Stimulated activated CD4-positive, alpha-beta T cell treated with anti-CD3 and anti-CD28 coated beads, Interleukin-1b, Interleukin-23, amount 100 ng/mL, for 1 hour (primary cell): ENCODE measurements at places on chromosomes 12 and 14.

GRCh38 chr12:120180975-120181374 lies 13.5 kb downstream of the GCN1 start:
- no peak for DNase-seq

GRCh38 chr14:46399049-46399448 lies 252.5 kb downstream of the RPL10L start:
- DNase-seq, result no peak

- DNase-seq, result no peak
Observed at GRCh38 chr12:51326698-51327439, 2.9 kb upstream of the BIN2 start.

- no peak for DNase-seq
Observed at GRCh38 chr14:66634876-66635275, 126.9 kb downstream of the GPHN start.

GRCh38 chr12:58424735-58425392 lies 483.5 kb downstream of the ATP23 start:
- no peak for DNase-seq
